ENCODE measurements at places on chromosomes 4 and X. TPM values are rescaled to one million over a fixed set of nuclear protein-coding genes. Genes with fewer than 3 reads are reported as not detected.

The RNF128 gene
- 0.53 TPM for total RNA-seq

The TMSB15B gene
- 18.3 TPM for total RNA-seq

The RASSF6 gene
- total RNA-seq, result 7.5 TPM

The CYBB gene
- not detected for total RNA-seq

The FAM47E gene
- total RNA-seq, result not detected

The STARD8 gene
- total RNA-seq, result 0.16 TPM

The NUDT6 gene
- total RNA-seq, result 12.6 TPM

The PNMA6A gene
- total RNA-seq, result 0.11 TPM

The H2BW2 gene
- total RNA-seq, result not detected

The CPXCR1 gene
- not detected for total RNA-seq

The SSX2 gene
- total RNA-seq, result not detected

The GNRHR gene
- total RNA-seq, result not detected

The AVPR2 gene
- not detected for total RNA-seq

The CSAG3 gene
- not detected for total RNA-seq

The COQ2 gene
- total RNA-seq, result 32.5 TPM

The PYURF gene
- 83.4 TPM for total RNA-seq

The CENPI gene
- total RNA-seq, result 9.1 TPM

The PRR32 gene
- not detected for total RNA-seq

The LNX1 gene
- 0.39 TPM for total RNA-seq

The DAPP1 gene
- 18.2 TPM for total RNA-seq

The GAGE13 gene
- not detected for total RNA-seq

The DNAAF6 gene
- not detected for total RNA-seq

The PPEF1 gene
- not detected for total RNA-seq

Data from hair follicular keratinocyte (primary cell).